ENCODE measurements at places on chromosomes 12 and 14.

DNA sequence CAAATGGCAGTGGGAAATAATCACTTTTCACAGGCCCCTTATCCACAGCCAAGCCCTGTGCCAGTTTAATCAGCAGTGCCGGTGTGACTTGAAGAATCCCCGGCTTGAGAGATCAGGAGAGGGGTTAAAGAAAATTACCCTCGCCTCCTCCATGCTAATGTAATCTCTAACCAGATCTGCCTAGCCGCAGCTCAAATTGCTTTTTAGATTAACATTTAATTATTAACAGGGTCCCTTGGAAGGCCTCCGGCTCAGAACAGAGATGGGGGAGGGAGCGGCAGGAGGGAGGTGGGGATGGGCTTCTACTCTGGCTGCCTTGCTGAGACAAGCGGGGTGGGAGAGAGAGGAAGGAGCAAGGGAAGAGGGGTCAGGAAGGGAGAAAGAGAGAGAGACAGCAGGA, 24.0 kb downstream of the FAM222A start:
- DNase-seq, result peak; percentile 52

DNA sequence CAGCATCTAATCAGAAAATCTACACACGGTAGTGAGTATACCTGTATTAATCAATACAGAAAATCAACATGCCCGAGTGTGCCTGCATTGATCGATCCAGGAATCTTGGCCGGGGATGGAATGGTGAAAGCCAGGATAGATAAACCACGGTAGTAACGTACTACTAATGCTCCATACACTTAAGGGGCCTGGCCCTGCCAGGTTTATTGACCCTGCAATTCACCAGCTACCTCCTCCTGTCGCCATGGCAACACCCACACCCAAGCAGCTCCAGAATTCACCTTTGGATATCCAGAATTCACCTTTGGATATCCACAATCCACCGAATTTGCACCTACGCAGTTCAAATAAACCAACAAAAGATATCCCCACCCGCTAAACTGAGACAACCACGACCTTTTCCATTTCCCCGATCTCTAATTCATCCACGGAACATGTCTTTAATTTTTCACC, 14.8 kb upstream of the CALM1 start:
- no peak for DNase-seq

- no peak for DNase-seq
Measured at GRCh38 chr14:83395321-83395720, 1861.7 kb upstream of the SEL1L start.

- DNase-seq, result no peak
Measured at GRCh38 chr14:33985242-33985641, 34.4 kb upstream of the EGLN3 start.

- peak; percentile 84 for DNase-seq
Measured at GRCh38 chr12:127191129-127191528, 1075.8 kb upstream of the TMEM132C start.

GRCh38 chr12:124640056-124640455, 72.6 kb upstream of the NCOR2 start:
- peak; percentile 17 for DNase-seq

All from kidney glomerular epithelial cell (primary cell).